ENCODE measurements at places on chromosomes 6 and 20.

- DNase-seq = no peak
These were observed 1320.1 kb upstream of the GJE1 start for GRCh38 chr6:140812636-140813035.

DNA sequence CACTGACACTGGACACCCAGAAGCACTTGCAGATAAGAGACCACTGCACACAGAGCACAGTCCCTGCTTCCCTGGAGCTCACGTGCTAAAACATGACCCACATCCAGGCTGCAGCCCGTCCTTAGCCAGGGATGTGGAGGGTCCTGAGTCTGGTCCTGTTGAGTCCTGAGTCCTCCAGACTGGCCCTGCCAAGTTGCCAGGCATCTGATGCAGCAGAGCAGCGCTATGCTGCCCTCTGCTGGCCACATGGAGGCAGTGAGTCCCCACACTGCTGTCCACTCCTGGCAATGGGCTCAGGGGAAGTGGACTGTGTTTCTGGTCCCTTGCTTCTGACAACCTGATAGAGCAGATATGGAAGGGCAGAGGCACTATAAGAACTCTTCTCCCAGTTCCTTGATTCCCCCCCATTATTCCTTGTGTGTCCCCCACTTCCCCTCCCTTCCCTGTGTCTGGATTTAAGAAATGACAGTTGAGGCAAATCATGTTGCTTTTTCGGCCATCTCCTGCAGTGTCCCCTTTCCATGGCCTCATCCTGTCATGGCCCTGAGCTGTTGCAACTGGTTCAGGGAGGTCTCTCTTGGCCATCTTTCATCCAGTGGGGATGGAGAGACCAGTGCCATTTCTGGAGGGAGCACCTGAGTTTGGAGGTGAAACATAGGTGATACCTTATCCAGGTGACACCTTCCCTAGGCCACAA lies 86.0 kb downstream of the DHX35 start:
- DNase-seq = peak; percentile 80

DNA sequence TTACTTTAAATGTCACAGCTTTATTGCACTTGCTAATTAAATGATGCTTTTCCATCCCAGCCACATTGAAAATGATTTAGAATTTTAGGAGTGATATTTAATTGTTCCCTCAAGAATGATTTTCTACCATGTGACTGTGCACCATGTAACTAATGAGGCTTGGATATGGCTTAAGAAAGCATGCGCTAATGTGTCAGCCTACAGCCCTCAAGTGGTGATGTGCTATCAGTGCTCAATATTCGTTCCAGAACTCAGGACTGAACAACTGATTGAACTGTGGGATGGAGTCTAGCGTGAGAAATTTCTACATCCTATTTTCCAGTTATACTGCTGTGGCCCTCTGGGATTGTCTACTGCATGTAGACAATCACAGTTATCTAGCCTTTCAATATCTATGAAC lies 71.5 kb downstream of the PKIB start:
- no peak for DNase-seq

GRCh38 chr20:8756410-8756809 lies 312.5 kb upstream of the PLCB4 start:
- DNase-seq = peak; percentile 60

DNA sequence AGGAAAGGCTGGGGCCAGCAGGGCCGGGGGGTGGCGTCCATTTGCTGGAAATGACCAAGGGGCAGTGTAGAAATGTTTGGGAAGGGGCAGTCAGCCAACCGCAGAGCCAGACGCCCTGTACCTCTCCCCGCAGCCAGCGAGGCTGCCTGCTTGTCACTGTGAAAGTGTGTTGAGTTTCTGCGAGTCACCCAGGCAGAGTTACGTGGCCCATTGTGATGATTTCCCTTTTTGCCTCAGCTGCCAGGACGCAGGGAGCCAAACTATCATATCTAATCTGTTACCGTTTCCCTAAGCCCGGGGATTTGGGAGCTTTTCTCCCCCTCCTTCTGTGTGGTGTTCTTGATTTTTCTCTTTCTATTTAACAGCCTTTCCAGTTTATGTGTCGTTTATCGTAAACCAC lies 67.9 kb upstream of the STX16 start:
- DNase-seq = no peak

DNA sequence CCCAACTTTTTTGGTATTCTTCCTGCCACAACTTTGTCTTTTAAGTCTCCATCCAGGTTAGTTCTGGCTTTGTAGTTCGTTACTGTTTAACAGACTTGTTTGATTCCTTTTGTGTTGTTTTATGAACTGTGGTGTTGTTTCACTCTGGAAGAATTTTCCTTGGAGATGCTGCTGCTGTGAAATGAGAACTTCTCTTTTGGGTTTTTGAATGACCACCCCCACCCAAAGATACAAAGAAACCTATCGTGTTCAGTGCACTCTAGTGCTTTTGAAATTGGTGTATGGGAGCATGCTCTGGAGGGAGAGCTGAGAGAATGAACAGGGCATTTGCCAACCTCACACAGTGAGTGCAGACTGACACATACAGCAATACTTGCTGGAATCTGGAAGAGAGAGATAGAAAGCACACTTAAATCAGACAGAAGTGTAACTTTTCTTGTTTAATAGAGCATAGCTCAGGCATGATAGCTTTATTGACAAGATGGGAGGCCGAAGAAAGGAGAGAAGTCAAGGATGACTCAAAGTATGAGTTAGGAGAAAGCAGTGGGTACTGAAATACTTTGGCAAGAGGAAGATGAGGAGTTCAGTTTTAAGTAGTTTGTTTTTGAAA lies 293.1 kb downstream of the SOX4 start:
- no peak for DNase-seq

- DNase-seq = no peak
These were observed 36.0 kb upstream of the MTRF1L start for GRCh38 chr6:153038378-153039057.

- no peak for DNase-seq
These were observed 527.8 kb upstream of the RNF217 start for GRCh38 chr6:124434421-124434820.

GRCh38 chr20:11826334-11826733 lies 91.4 kb upstream of the BTBD3 start:
- DNase-seq = no peak

- no peak for DNase-seq
These were observed 281.8 kb upstream of the PLCB4 start for GRCh38 chr20:8787090-8787489.

GRCh38 chr6:93341900-93342613 lies 77.3 kb downstream of the EPHA7 start:
- no peak for DNase-seq

- DNase-seq = no peak
These were observed 3.1 kb downstream of the PPP1R18 start for GRCh38 chr6:30683183-30683979.

- DNase-seq = no peak
These were observed 120.6 kb downstream of the ADGB start for GRCh38 chr6:146719387-146719786.

DNA sequence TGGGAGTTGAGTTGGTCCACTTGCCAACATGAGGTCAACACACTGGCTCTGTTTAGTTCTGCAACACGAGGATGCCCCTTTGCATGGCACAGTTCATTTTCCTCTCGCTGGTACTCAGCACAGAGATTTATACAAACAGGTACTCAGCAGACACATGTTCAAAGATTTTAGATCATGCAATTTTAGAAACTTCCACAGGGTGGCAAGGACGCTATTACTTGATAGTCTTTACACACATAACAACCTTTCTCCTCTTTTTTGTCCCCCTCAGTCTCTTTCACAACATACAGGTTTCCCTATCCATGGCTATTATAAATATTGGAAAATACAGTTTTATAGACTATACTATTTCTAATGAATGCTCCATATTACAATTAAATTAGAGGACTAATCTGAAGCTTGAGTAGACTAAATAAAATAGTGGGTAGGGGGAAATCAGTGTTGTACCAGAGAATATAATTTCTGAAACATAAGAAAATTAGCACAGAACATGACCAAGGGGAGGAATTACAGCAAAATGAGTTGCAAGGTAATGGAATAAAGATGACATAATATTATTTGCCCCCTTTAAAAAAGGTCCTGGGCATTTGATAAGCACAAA lies 331.8 kb upstream of the BTBD3 start:
- peak; percentile 16 for DNase-seq

- no peak for DNase-seq
These were observed 360.0 kb downstream of the NKAIN2 start for GRCh38 chr6:124163676-124164075.

- no peak for DNase-seq
These were observed 29.4 kb downstream of the TRAF3IP2 start for GRCh38 chr6:111576291-111576690.

DNA sequence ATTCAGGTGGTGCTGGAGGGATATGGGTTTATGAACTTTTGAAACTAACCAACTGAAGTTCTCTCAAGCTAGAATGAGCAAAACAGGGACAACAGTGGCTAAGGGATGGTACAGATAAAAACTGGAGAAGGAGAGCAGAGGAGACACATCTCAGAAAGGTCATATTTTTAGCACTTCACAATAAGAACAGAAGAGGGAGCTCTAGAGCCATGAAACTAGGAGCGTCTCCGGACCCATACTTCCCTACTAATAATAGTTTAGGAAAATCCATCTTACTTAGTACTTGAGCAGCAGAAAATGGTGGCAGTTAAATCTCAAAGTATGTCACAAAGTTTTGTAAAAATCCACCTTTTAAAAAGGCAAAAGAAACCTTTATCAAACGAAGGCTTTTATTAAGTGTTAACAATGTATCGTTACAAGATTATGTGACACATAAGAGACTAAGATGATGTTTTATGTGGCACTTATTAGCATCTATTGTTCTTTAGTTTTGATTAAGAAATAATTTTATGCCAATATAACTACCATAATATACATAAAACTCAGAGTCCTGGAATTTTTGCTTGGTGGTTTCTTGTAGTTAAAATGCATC lies 278.6 kb downstream of the TBC1D32 start:
- DNase-seq = peak; percentile 54

- no peak for DNase-seq
These were observed 167.8 kb downstream of the SLC24A3 start for GRCh38 chr20:19380211-19380610.

- DNase-seq = no peak
These were observed 372.7 kb downstream of the CBLN4 start for GRCh38 chr20:55632592-55632991.

DNA sequence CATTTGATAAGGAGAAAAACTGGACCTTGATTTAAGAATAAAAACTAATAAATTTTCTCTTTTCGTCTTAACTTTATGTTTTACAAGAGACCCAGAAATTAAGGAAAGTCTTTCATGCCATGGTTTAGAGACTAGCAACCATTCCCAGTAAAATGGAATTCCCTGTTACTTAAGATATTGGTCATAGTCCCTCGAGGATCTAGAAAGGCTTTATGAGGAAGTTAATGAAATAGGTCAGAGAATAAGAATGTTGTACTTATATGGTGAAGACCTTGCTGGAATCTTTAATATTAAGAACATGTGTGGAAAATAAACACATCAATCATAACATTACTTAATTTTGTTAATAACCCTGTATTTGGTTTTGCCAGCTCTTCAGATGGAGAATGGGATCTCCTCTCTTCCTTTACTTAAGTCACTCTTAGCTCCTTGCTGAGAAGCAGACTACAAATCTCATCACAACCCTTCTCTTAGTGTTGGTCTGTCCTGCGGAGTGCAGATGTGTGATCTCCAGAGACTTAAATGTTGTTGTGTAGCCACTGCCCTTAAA lies 382.9 kb downstream of the QKI start:
- no peak for DNase-seq

DNA sequence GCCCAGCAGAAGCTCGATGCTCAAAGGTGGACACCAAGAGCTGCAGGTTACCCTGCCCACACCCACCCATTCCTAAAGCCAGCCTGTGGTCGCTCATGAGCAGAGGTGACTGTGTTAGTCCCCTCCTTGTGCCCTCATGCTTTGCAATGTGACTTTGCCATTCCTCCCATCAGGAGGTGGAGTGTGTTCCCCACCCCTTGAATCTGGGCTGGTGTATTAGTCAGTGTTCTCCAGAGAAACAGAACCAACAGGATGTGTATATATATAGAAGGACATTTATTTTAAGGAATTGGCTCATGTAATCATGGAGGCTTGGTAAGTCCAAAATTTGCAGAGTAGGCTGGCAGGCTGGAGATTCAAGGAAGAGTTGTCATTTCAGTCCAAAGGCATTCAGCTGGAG lies 54.4 kb upstream of the RNF24 start:
- no peak for DNase-seq
